ENCODE measurements at places on chromosomes 4 and X. TPM values are rescaled to one million over a fixed set of nuclear protein-coding genes. Genes with fewer than 3 reads are reported as not detected.

STK32B gene
- 0.22 TPM for total RNA-seq

DNA sequence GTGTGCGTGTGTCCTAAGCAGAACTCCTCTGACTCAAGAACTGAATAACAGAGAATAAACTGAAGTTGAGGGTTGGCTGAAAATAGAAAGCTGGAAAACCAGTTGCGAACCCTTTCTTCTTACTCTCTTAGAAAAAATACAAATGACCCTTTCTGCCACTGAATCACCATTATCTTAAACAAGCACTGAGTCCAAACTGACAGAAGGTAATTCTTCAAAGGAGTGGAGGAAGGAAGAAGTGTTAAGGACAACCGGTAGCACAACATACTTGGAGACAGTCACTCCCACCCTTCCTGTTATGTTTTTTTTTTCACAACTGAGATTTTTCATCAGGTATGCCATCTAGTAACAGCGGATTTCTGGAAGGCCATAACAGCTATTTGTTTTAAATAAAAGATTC is 38.1 kb downstream of the HELQ start:
- H3K27me3 ChIP-seq, result no peaks in the 10 kb centered on the region
- no peak overlapping the region for H3K27ac ChIP-seq
- DNase-seq, result no peak
- H3K36me3 ChIP-seq, result peaks cover 67% of the 10 kb centered on the region

DNA sequence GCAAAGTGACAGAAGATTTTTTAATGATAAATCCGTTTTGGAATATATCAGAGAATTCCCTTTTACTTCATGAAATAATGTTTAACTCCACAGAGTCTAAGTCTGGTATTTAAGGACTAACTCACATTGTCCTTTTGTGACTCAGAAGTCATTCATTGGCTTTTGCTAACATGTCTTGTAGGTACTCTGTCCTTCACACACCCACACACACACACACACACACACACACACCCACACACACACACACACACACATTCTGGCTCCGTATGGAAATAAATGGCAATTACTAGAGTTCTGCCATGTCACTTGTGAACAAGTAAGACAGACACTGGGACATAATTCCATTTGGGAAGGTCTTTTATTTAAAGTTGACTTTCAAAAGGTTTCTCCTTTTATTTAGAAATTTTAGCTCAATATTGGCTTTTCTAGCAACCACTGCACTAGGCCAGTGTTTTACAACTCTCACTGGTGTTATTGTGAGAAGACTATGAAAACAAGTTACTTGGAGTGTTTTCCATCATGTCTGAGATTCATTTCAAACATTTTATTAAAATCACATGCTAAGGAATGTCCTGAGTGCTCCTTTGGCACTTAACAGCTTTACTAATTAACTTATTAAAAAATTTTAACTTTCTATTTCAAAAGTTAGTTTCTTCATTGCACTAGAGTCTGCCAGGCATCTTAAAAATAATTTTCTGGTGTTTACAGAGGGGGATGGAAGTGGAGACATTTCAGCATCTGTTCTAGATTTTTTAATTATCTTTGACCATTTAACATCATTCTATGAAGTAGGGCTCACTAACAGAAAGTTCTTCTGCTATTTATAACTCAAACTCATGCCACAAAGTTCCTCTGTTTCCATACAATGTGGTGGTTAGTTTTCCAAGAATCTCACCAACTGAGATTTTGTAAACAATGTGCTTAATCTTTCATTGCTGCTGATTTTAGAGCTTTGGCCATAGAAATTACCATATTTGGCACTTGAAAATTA is 240.3 kb upstream of the GPC4 start:
- no peak for DNase-seq
- H3K4me3 ChIP-seq, result no peak overlapping the region
- H3K27me3 ChIP-seq, result no peaks in the 10 kb centered on the region
- H3K4me1 ChIP-seq, result no peaks in the 10 kb centered on the region
- no peaks in the 10 kb centered on the region for H3K36me3 ChIP-seq

GRCh38 chr4:78323439-78323838 is 228.1 kb upstream of the ANXA3 start:
- peaks cover 5% of the 10 kb centered on the region for H3K27me3 ChIP-seq
- H3K36me3 ChIP-seq, result no peaks in the 10 kb centered on the region
- peaks cover 9% of the 10 kb centered on the region for H3K4me1 ChIP-seq
- no peak overlapping the region for H3K4me3 ChIP-seq
- no peak overlapping the region for H3K27ac ChIP-seq

CT55 gene
- not detected for total RNA-seq

PDE5A gene
- total RNA-seq, result 1.4 TPM

DNA sequence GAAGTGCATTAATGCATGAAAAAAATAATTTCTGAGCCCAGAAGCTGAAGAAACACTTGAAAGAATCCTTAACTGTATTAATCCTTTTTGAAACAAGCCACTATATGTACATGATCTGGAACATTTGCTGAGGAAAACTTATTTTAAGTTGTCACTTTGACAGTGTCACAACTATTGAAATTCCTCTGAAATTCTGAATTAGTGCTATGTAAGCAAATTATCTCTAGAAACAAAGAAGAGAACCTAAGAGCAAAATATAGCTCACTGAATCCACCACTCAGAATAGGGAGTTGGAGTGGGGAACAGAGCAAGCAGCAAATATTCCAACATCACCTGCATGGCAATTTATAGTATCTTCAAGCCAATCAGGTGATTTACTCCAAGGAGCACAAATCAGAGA is 34.6 kb upstream of the FAM47C start:
- H3K36me3 ChIP-seq, result no peaks in the 10 kb centered on the region
- DNase-seq, result no peak
- no peaks in the 10 kb centered on the region for H3K4me1 ChIP-seq
- H3K27ac ChIP-seq, result no peak overlapping the region
- no peak overlapping the region for H3K4me3 ChIP-seq

- no peak overlapping the region for H3K4me3 ChIP-seq
- no peak overlapping the region for H3K27ac ChIP-seq
- no peaks in the 10 kb centered on the region for H3K36me3 ChIP-seq
- DNase-seq, result peak; percentile 44
These were observed 29.0 kb downstream of the REELD1 start for GRCh38 chr4:146243141-146243882.

- H3K27ac ChIP-seq, result no peak overlapping the region
- no peaks in the 10 kb centered on the region for H3K27me3 ChIP-seq
- DNase-seq, result no peak
These were observed 32.9 kb upstream of the XK start for GRCh38 chrX:37652589-37653231.

DNA sequence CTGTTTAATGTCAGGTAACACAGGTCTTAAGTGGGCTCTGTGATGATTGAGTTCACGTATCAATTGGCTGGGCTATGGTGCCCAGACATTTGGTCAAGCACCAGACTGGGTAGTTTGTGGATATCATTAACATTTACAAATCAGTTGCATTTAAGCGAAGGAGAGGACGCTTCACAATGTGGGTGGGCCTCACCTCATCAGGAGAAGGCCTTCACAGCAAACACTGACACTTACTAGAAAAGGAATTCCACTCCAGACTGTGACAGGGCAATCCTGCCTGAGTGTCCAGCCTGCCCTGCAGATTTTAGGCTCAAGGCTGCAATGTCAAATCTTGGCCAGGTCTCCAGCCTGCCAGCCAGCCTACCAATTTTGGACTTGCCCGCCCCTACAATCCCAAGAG is 270.3 kb downstream of the DHRSX start:
- no peak overlapping the region for H3K4me3 ChIP-seq
- peaks cover 4% of the 10 kb centered on the region for H3K36me3 ChIP-seq
- H3K4me1 ChIP-seq, result peaks cover 5% of the 10 kb centered on the region
- no peak overlapping the region for H3K27ac ChIP-seq
- no peaks in the 10 kb centered on the region for H3K27me3 ChIP-seq
- DNase-seq, result no peak

AWAT2 gene
- not detected for total RNA-seq

SPANXA1 gene
- not detected for total RNA-seq

DNA sequence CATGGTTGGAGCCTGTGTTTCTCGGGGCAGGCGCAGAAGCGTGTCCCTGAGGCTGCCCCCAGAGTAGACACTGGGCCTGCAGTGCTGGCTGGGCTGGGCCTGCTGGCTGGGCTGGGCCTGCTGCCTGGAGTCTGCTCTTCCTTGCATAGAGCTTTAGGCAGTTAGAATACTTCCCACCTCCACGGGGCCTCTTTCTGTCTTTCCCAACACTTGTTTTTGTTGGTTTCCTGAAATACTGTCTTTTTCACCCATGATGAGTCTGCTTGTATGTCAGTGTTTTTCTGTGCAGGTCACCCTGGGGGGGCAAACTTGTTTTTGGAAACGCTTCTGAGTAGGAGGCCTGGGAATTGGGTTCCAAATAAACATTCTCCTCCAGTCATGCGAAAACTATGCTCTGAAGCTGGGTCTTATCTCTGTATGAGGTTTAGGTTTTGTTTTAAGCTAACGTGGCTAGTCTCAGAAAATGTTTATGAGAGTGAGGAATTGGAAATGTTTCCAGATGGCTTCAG is 32.2 kb downstream of the TRMT44 start:
- peaks cover 25% of the 10 kb centered on the region for H3K36me3 ChIP-seq
- no peaks in the 10 kb centered on the region for H3K4me1 ChIP-seq
- H3K27ac ChIP-seq, result no peak overlapping the region
- no peak overlapping the region for H3K4me3 ChIP-seq
- H3K27me3 ChIP-seq, result no peaks in the 10 kb centered on the region

- H3K27ac ChIP-seq, result no peak overlapping the region
- H3K27me3 ChIP-seq, result no peaks in the 10 kb centered on the region
- H3K36me3 ChIP-seq, result no peaks in the 10 kb centered on the region
These were observed 6.7 kb upstream of the SPON2 start for GRCh38 chr4:1179089-1179441.

DNA sequence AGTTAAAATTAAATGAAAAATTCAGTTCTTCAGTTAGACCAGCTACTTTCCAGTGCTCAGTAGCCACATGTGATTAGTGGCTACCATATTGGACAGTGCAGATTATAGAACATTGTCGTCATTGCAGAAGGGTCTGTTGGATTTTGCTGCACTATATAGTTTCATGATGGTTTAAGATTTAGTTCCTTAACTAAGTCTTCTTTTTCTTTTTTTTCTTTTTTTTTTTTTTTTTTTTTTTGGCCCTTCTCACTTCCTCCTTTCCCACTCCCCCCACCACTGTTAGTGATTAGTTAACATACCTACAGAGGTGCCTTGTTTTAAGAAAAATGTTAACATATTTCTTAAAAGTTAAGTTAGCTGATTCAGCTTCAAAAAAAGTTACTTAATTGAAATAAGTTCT is 9.0 kb downstream of the RAB9A start:
- no peaks in the 10 kb centered on the region for H3K36me3 ChIP-seq
- H3K27me3 ChIP-seq, result no peaks in the 10 kb centered on the region
- H3K27ac ChIP-seq, result peak overlapping the region; percentile 52
- H3K4me3 ChIP-seq, result no peak overlapping the region
- DNase-seq, result peak; percentile 52

Measured in B cell (primary cell).